ENCODE measurements at places on chromosomes 1 and 21.
A peak's percentile ranks its signal among the peaks of the same experiment; 100 is the strongest.

GRCh38 chr1:17717594-17718535 is 37.3 kb upstream of the ACTL8 start:
- DNase-seq = no peak

DNA sequence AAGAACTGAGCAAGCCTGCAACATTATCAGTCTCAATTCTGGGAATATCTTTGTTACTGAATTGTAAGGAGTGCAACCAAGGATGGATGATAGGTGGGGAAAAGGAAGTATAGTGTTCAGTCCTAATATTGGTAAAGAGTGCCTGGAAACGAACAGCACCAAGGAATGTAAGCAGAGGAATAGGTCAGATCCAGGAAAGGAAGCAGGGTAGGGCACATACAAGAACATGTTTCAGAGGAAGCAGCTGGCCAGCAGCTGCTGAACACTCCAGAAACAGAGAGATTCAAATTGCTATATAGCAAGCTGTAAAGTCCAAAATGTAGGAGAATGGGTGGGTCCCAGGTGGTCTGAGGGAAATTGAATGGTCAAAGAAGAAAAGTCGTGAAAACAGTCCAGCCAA is 37.9 kb downstream of the CRB1 start:
- DNase-seq = no peak

DNA sequence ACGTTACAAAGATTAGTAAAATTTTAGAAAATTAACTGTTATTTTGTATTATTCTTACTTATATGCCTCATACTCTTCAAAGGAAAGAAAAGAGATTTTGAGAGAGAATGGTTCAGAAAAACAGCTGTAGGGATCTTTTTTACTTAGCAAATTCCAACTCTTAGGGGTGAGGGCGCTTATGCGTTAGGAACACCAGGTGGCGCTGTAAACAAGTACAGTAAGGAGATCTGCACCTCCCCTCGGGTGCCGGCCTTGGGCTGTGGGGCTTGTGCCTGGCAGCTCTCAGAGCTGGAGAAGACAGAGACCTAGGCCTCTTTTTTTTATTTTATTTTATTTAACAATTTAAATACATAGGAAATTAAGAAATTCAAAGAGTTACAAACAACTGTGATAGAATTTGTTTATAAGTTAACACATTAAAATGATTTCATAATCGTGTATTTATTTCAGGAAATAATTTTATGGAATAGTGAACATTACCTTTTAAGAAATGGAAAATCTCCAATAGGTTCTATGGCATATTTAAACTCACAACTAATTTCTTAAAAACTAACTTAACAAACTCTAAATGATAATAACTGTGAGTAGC is 32.6 kb downstream of the UTP25 start:
- peak; percentile 17 for DNase-seq

DNA sequence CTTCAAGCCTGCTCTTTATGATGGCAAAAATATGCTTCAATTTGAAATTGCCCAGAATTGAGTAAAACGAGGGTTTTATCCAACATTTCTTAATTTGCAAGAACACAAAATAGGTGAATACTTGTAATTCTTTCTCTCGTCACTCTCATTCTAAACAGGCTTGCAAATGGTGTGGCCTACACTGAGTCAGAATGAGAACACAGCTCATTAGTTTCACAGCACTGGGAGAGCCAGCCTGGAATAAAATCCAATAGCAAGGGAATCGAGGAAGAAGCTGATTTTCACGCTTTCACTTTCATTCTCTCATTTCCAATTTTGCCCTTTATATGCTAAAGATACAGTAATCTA is 537.5 kb downstream of the LTN1 start:
- no peak for DNase-seq

DNA sequence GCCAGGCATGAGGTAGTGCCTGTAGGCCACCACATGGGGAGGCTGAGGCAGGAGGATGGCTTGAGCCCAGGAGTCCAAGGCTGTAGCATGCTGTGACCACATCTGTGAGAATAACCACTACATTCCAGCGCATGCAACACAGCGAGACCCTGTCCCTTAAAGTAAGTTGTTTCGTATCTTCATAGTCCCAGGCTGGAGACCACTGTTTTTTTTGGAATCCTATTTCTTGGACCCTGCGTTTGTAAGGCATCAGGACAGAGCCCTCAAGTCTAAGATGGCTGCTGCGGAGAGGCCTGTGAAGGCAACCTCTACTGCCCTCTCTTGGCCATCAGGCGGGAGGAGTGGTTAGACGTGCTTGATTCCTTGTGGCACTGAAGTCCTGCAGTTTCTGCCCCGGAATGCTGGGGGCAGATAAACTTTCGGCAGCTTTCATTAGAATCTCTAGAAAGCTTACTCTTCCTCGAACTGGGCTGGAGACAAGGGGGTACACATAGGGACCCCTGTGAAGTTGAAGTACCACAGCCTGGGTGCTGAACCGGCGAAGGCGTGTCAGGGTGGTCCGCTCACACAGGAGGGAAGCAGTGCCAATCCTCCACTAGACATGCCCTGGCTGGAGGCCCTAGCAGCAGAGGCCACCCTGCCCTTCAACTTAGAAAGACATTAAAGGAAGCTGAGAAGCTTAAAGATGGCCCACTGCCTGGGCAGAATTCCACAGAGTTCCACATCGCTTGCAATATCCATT is 36.6 kb downstream of the RABIF start:
- DNase-seq = no peak

- DNase-seq = no peak
These were observed 3.4 kb downstream of the SLC26A9 start for GRCh38 chr1:205939690-205940330.

DNA sequence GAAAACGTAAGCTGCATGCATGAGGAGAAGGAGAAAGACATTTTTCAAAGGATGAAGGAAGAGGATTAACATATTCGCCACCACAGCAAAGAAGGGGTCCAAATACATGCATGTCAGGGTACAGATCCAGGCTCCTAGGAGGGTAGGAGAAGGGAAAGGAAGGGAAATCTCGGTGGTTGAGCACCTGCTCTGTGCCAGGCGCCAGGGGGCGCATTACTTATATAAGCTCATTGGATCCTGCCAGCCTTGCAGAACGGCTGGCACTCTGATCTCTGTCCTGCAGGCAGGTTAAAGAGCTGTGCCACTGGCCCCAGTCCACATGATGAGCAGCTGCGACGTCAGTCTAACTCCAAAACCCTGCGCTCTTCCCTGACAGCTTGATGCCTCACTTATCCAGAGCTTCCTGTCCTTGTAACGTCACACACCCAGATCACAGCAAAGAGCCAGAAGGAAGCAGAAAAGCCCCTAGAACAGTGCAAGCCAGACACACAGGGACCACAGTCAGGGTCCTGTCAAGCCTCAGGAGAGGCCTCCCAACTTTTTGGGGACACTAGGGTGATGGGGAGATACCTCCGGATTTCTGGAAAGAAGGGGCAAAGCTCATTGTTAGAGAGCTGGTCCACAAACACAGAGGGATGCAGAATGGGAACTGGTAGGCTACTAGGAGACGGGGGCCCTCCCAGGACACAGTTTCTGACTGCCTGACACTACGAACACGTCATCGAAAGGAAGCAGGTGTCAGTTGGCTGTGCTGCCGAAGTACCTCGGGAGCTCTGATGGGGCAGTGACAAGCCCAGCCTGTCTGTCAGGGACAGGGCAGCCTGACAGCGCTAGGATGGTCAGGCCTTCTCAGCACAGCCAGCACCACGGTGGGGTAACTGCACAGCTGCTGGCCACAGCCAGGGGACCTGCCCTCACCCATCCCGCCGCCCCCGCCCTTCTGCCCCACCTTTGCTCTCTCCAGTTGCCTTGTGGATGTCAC is 99.1 kb downstream of the BEND5 start:
- DNase-seq = no peak

GRCh38 chr1:17745479-17745955 is 9.6 kb upstream of the ACTL8 start:
- DNase-seq = no peak

- no peak for DNase-seq
These were observed 157.0 kb downstream of the ADSS2 start for GRCh38 chr1:244294599-244295224.

GRCh38 chr1:16114527-16115467 is 41.1 kb downstream of the EPHA2 start:
- no peak for DNase-seq

- no peak for DNase-seq
These were observed 41.2 kb downstream of the ACTN2 start for GRCh38 chr1:236727521-236727920.

GRCh38 chr1:2441746-2442145 is 29.4 kb upstream of the PEX10 start:
- DNase-seq = no peak

- DNase-seq = no peak
These were observed 35.8 kb downstream of the NDUFS5 start for GRCh38 chr1:39061951-39062350.

GRCh38 chr1:11473491-11474034 is 5.4 kb upstream of the DISP3 start:
- no peak for DNase-seq

DNA sequence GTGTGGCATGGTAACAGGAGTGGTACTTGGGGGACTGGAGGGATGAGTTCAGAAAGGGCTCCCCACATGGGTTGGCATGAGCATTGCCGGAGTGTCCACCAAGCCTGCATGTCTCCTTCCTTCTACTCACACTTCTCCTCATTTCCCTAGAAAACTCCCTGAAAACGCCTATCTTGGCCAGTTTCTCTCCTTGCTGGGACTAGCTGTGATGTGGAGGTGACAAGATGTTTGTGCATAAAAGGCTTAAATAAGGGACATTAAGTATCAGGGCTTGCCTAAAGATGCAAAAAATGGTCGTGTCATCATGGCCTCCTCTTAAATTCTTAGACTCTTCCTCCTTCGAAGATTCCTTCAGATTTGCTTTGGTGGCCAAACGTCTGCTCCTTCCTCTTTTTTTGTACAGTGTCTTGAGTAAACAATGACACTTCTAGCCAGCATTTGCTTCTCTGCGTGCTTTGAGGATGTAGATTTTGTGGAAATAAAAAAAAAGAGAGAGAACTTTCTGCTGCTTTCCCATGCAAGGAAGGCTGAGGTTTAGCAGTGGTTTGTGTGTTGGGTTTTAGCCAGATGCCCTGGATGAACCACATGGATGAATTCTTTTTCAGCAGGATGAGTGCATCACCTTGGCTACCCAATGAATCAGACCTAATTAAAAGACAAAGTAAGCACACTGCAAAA is 239.1 kb upstream of the IRF2BP2 start:
- peak; percentile 28 for DNase-seq

- no peak for DNase-seq
These were observed 252 bp downstream of the SDC3 start for GRCh38 chr1:30908316-30908695.

DNA sequence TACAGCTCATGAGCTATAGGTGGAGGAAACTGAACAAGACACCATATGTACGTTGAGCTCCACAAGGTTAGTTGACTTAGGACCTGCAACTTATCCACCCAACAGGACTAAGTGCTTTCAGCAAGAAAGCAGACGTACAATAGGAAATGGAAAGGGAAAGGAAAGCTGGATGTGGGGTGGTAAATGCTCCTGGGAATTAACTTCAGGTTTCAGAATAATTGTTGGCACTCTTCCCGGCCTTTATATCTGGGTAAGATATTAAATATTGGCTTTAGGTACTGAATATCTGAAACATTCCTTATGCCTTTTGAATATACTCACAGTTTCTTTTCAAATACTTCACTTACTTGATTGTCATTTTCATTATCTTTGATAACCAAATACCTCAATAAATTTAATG is 36.3 kb downstream of the GLMN start:
- no peak for DNase-seq

DNA sequence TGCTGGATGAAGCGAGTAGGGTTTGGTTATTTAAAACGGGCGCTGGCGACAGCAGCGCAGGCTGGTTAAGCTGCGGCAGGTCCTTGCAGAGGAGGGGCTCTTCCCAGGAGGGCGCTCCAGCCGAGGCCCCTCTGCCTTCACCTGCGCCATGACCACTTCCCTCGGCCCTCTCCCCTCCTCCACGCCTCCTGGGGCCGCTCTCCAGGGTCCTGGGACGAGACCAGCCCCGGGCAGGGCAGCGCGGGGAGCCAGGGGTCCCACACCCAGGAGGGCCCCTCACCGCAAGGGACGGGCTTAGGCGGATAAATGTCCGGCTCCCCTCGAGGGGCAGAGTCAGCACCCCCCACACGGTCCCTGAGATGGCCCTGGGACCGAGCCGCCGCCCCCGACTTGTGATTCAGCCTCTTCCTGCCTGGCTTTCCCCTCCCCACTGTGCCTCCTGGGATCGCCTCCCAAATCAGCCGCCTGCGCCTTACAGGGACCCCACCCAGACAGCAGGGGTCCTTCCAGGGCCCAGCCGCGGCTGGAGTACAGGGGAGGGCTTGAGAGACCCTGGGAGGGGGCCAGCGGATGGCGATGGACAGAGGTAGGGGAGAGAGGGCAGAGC is 380.7 kb downstream of the MATN1 start:
- DNase-seq = no peak

- DNase-seq = no peak
These were observed 7.5 kb upstream of the RAB3B start for GRCh38 chr1:51997974-51998382.

DNA sequence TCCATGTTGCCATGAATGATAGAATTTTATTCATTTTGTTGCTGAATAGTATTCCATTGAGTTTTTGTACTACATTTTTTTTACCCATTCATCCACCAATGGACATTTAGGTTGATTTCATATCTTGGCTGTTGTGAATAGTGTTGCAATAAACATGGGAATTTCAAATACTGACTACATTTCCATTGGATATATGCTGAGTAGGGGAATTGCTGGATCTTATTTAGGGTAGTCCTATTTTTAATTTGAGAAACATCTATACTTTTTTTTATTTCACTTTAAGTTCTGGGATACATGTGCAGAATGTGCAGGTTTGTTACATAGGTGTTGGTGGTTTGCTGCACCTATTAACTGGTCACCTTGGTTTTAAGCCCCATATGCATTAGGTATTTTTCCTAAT is 38.8 kb upstream of the TNFSF4 start:
- DNase-seq = no peak

DNA sequence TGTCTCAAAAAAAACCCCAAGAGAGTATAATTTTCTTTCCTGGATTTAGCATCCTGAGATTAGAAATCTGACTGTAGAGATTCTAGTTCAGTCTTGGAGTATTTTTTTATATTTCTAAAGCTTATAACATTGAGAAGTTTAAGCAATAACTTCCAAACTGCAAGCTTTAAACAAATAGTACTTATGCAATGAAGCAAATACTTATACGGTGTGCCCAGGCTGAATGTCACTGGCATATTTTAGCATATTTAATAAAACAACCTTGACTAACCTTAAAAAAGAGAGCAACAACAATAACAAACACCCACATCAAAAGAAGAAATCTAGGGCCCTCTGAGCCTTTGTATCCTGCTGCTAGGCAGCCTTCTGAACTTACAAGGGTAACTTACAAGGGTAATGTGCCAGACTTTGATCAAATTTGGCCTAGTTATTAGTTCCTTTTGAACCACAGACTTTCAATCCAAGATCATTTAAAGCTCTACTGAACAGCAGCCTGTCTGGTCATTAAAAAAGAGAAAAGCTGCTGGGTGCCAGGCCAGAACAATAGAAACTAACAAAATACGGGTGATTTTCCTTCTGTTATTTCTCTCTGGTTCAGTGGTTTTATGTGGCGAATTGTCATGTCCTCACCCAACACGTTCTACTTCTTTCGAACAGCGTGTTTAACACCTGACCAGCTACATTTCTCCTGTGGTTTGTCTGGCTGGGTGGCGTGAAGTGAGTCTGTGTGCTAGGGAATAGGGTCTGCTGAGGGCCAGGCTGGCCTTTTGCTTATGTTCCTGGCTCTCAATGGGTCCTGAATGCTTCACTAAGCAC is 16.2 kb downstream of the MTOR start:
- DNase-seq = no peak

Data from T1000 (cell line).